ENCODE measurements at places on chromosomes 7 and 10. TPM values are rescaled to one million over a fixed set of nuclear protein-coding genes. Genes with fewer than 3 reads are reported as not detected.

Gene NUDT13
- 2.0 TPM for polyA plus RNA-seq

Gene MRC1
- 11.2 TPM for polyA plus RNA-seq

Gene TMEM270
- not detected for polyA plus RNA-seq

Gene RNF133
- 0.04 TPM for polyA plus RNA-seq

Gene IL6
- 0.19 TPM for polyA plus RNA-seq

Gene C7orf33
- polyA plus RNA-seq, result not detected

Gene FEZF1
- polyA plus RNA-seq, result not detected

Gene GRID2IP
- 0.22 TPM for polyA plus RNA-seq

Gene GHRHR
- not detected for polyA plus RNA-seq

Gene IFIT1B
- 0.04 TPM for polyA plus RNA-seq

Gene EPHA1
- 42.3 TPM for polyA plus RNA-seq

Gene HTRA1
- 23.5 TPM for polyA plus RNA-seq

Gene C10orf143
- polyA plus RNA-seq, result 4.6 TPM

Gene MCM10
- 4.1 TPM for polyA plus RNA-seq

Gene NPTX2
- polyA plus RNA-seq, result 7.4 TPM

Gene SRGN
- 155 TPM for polyA plus RNA-seq

Gene LIPM
- polyA plus RNA-seq, result not detected

Gene HGF
- not detected for polyA plus RNA-seq

Gene OGDHL
- 2.5 TPM for polyA plus RNA-seq

Gene LMOD2
- 0.45 TPM for polyA plus RNA-seq

Gene ANXA8
- 0.07 TPM for polyA plus RNA-seq

Gene DPYSL4
- polyA plus RNA-seq, result not detected

Gene GPR158
- 0.24 TPM for polyA plus RNA-seq

Gene NSUN5
- polyA plus RNA-seq, result 29.1 TPM

Gene LFNG
- polyA plus RNA-seq, result 39.3 TPM
